Fibroblast of skin of right quadriceps (primary cell): ENCODE measurements at places on chromosomes 6 and 20.

DNA sequence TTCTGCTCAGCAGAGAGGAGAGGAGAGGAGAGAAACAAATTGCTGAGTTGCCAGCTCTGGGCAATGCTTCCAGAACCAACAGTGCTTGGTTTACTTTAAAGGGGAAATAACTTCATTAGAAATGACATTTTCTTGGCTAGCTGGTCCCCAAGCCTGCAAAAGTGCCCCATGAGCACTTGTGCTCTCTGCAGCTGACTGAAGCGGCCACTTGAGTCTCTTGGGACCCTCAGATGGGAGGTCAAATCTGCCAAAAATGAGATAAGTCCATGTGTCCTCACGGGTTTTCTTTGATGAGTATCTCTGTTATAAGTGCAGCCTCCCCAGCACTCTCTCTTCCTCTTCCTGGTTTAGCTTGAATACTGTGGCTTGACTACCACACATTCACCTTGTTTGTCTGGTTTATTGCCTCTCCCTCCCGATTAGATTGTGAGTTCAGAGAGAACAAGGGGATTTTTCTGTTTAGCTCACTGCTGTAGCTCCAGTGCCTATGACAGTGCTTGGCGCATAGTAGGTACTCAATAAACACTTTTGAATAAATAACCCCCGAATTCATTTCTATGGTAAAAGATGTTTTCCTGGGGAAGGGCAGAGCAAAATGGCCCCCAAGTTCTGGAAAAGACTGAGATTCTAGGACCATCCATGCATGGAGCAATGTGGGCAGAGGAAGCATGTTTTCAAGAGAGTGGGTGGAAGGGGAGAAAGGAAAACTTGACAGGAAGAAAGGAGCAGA, 7.0 kb upstream of the RIN2 start:
- no peak for DNase-seq

- DNase-seq = no peak
Measured at GRCh38 chr6:170111141-170111664, 179.7 kb downstream of the DLL1 start.

DNA sequence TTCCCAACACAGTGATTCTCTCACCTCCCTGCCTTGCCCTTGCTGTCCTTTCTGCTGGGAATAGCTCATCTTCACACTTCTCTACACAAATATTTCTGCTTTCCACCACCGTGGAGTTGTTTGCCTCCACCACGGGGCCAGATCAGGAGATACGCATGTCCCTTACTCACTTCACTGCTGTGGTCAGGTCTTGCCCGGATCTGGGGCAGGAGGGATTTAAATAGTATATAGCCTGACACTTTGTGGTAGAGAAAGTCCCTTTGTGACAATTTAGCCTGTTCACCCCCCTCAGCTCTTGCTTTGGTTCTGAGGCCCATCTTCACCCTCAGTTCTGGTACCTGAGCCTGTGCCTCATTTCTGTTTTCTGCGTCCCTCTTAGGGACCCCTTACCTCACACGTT, 92.6 kb upstream of the PREP start:
- DNase-seq = no peak

- DNase-seq = no peak
Measured at GRCh38 chr20:60292001-60292520, 333.8 kb downstream of the CDH26 start.

DNA sequence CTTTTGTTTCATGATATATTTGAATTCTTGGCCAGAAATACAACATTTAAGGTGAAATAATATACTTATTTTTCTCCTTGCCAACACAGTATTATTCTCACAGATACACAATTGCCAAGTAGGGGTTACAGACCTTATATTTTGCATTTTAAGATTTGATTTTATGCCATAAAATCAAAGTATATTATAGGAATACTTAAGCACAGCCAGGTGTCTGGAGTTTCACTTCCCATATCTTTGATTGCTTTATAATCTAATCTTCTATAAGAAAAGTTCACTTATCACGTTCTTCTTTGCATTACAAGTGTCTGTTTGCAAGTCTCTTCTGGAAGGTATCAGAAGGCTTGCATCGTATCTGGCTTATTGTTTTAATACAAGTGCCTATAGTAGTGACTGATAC, 327.7 kb upstream of the MANEA start:
- no peak for DNase-seq

GRCh38 chr6:158233214-158233795, 65.2 kb downstream of the GTF2H5 start:
- DNase-seq = no peak

DNA sequence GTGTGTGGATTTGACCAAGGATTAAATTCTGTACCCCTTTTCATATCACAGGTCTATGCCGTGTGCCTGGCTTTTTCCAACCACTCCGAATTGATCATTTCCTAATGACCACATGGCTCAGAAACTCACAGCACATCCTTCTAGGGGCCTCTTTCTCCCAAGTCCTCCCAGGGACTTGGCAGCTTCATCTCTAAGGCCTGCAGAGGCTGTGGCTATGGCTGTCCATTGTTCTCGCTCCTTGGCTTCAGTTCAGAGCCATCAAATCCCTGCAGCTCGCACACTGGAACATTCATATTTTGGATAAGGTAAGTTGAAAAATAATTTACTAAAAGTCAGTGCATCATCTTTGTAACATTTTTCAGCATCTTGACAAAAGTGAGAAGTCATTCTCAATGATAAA, 497.2 kb upstream of the CDH4 start:
- DNase-seq = no peak

GRCh38 chr20:57476641-57477461, 48.1 kb downstream of the CTCFL start:
- no peak for DNase-seq

DNA sequence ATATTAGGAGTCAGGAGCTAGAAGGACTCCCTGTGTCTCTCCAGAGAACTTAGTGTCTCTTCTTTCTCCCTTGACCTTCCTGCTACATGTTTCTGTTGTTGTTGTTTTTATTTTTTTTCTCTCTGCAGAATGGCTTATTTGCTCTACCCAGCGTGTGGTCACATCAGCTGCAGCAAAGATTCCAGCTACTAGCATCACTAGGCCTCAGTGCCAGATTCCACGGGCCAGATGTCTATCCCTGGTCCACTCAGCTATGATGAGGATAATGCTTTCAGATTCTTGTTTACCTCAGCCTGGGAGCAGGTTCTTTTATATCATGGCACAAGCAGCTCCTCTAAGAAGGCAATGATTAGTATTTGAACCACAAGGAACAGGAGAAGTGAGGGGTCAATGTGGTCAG, 110.0 kb downstream of the PLCB1 start:
- no peak for DNase-seq

DNA sequence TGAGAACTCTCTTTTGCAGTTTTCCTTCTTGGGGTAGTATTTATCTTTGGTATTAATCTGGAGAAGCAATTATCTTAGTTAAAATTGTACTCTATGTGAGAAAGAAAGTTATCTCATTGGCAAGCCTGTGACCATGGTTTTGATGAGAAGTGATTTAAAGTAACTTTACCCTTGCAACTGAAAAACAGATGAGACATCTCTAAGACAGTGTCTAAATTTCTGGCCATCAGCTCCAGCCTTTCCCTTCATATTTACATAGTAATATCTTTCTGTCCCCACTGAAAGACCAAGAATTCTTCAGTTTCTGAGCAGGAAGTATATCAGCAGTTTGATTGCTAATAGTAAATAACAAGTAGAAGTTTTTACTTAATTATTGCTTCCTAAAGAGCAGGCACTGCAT, 386.1 kb upstream of the SYNCRIP start:
- DNase-seq = no peak

DNA sequence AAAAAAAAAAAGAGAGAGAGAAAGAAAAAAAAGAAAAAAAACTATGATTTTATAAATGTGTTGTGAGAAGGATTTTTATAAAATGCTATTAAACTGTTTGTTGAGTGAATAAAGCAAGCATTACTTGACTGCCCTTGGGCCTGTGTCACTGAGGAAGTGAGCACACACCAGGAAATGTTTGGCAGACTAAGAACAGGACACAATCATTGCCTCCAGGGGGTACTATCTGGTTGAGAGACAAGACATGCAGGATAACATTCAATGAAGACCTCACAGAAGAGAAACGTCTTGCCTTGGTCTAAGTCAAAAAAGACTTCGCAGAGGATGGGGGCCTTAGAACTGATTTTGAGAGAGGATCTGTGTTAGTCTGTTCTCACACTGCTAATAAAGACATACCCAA, 40.6 kb downstream of the MTFR2 start:
- DNase-seq = no peak

GRCh38 chr6:111846066-111846465, 27.2 kb downstream of the FYN start:
- DNase-seq = no peak

DNA sequence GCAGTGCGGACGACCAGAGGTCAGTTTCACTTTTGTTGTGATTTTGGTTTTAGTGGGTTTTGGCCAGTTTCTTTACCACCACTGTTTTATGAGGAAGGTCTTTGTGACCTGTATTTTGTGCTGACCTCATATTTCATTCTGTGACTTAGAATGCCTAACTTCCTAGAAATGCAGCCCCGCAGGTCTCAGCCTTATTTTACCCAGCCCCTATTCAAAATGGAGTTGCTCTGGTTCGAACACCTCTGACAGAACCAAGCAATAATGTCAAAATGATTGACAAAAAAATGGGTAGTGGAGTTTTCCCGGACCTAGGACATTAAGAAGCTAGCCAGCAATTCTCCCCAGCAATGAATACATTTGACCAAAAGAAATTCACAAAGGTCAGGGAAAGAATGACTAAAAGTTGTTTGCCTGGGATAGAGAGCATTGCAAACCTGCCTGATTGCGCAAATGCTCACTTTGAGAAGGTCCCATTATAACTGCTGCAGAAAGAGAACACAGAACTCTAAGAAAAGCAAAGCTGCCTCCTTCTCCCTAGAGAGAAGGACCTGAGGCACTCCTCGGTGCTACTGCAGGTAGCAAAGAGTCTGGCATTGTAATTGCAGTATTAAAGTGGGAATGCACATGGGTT, 288.8 kb downstream of the ADGB start:
- no peak for DNase-seq

DNA sequence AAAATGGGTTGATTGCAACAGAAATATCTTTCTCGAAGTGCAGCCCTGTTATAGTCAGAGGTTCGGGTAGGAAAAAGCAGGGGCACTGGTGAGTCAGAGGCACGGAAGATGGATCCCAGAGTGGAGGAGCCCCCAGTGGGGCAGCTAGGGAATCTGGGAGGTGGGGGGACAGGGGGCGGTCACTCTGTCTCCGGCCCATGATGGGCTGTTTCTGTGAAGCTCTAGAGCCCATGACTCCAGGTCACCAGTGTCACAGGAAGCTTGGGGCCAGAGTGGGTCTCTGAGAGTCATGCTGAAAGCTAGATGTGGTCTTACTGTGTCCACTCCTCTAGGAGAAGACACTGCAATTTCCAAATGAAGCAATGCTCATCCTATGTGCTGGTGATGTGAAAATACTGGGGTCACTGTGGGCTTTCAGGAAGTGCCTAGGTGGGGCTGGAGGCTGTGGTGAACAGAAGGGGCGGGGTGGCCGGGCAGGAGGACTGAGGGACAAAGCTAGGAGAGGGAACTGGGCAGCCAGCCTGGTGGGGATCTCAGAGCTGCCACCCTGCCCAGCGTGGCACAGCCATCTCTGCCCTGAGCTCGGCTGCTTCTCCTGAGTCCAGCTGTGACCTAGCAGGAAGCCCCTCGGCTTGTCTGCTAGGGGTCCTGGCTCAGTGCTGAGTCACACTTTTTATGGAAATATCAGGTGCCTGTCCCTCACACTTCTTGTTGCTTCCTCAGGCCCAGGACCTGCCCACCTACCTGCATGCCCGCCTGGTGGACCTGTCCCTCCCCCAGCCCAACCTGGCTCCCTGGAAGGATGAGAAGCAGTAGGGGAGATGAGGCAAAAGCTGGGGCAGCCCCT, 54.2 kb downstream of the IRF4 start:
- DNase-seq = no peak

DNA sequence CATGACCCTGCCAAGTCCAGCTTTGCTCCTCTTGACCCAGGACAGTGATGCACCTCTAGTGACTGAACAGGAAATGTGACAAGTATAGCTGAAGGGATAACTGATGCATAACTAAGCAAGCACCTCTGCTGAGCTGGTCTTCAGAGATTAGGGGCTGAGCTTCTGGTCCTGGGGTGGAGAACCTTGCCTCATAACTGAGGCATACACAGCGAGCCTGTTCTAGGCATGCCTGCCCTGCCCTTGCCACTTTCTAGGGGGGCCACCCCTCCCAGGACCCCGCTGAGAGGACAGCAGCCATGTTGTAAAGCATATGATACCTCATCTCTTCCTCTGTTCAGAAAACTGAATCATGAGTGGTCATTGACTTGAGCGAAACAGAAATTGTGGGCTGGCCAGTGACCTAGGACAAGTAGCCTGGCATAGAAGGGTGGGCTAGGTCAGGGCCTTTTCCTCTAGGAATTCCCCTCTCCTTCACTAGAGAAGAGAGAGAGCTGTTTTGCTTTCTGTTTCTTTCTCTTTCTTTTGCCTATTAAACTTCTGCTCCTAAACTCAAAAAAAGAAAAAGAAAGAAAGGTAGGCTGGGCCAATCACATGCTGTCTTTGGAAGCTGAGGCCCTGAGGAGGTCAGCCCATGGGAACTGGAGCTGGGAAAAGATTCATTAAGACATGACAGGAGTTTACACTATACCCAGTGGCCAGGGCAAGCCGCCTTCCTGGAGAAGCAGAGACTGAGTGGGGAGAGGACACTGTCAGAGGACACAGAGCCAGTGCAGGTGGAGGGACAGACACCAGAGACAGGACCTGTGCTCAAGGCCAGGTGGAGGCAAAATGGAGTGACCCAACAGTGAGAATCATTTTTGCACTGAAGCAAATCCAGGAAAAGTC, 23.1 kb downstream of the ALDH5A1 start:
- DNase-seq = no peak

DNA sequence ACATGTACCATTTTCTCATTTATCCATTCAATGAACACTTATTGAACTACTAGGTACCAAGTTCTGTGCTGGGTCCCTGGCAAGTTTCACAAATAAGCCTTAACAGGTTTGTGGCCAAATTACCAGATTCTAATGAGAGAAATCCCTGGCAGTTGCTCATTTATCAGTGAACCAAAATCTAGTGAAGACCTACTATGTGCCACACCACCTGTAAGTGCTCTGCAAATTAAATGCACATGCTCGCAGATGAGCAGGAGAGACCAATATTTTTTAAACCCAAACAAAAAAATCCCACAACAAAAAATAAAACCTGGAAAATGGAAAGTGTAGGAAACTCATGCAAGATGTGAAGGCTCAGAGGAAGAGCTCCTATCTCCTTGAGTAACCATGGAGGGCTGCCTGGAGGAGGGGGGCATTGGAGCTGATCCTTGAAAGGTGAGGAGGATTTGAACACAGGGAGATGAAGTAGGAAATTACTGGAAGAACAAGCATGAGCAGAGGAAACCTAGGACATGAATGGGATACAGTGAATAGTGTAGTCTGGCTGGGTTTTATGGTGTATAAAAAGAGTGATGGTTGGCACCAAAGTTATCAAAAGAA, 48.9 kb downstream of the CDH22 start:
- no peak for DNase-seq

- DNase-seq = no peak
Measured at GRCh38 chr6:70839286-70840266, 117.3 kb downstream of the B3GAT2 start.

DNA sequence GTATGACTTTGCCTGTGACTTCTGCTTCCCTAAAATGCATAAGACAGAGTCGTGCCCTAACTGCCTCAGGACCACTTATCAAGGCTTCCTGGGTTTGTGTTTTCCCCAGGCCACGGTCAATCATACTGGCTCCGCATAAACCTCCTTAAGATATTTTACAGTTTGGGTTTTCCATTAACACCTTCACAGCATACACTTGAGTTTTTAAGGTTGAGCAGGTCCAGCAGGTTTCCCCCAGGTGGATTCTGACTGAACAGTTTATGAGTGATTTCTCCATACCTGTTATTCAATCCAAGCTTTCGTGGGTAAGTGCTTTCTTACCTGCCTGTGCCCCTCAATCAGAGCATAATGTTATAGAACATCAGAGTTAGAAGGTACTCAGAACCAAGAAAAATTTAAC, 39.3 kb downstream of the NINL start:
- DNase-seq = no peak
